HS-5 (cell line): ENCODE measurements at places on chromosomes 5 and 9.

- DNase-seq: no peak
Observed at GRCh38 chr5:96214442-96215197, 218.4 kb downstream of the PCSK1 start.

GRCh38 chr9:132447346-132447745 is 37.3 kb downstream of the CFAP77 start:
- no peak for DNase-seq

DNA sequence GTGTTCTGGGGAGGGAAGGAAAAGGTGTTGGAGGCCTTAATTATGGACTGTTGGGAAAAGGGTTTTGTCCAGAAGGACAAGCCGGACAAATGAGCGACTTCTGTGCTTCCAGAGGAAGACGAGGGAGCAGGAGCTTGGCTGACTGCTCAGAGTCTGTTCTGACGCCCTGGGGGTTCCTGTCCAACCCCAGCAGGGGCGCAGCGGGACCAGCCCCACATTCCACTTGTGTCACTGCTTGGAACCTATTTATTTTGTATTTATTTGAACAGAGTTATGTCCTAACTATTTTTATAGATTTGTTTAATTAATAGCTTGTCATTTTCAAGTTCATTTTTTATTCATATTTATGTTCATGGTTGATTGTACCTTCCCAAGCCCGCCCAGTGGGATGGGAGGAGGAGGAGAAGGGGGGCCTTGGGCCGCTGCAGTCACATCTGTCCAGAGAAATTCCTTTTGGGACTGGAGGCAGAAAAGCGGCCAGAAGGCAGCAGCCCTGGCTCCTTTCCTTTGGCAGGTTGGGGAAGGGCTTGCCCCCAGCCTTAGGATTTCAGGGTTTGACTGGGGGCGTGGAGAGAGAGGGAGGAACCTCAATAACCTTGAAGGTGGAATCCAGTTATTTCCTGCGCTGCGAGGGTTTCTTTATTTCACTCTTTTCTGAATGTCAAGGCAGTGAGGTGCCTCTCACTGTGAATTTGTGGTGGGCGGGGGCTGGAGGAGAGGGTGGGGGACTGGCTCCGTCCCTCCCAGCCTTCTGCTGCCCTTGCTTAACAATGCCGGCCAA is 19.1 kb downstream of the PTGES2 start:
- DNase-seq: no peak

- no peak for DNase-seq
Observed at GRCh38 chr9:101702257-101702656, 36.2 kb downstream of the GRIN3A start.

GRCh38 chr5:4646715-4647375 is 493.3 kb upstream of the ADAMTS16 start:
- DNase-seq: no peak

DNA sequence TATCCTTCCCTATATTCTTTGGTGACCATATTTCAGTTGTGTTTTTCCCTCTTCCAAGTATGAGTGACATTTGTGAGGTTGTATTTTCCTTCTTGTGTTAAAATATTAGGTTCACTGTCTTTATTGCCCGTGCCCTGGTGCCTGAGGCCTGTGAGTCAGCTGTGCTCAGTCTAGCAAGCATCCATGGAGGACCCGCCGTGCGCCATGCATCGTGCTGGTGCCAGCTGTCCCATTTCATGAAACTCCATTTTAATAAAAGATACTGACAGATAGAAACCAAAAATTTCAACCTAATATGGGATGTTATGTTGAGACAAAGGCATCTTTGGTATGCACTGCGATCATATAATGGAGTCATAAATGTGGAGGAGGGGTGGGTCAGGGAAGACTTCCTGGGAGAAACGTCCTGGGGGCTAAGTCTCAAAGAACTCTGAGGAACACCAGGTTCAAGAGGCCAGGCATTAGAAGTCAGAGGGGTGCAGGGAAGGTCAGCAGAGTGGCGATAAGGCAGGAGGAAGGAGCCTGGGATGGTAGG is 34.0 kb upstream of the FGF1 start:
- no peak for DNase-seq

DNA sequence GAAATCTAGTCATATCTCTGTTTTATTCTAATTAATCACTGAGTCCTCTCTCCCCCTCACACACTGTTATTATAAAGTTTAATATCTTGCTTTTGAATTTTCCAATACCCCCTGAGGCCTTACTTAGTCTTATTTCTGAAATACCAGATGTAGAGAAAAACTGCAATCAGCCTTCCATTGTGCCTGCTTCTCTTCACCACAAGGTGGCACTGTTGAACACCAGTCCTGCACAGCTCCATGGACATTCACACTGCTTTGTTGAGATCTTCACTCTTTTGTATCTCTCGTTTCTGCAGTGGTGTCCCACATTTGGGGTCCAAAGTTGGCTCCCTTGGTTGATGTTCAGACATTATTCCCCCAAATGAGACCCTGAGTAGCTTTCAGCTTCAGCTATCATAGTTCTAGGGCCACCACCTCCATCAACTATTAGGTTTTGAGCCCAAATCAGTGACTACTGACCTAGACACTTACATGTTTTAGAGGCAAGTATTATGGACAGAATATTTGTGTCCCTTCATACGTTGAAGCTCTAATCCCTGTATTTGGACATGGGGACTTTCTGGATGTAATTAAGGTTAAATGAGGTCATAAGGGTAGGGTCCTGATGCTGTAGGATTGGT is 24.3 kb downstream of the BOD1 start:
- no peak for DNase-seq

GRCh38 chr9:71857159-71857558 is 53.8 kb downstream of the ABHD17B start:
- no peak for DNase-seq

- no peak for DNase-seq
Observed at GRCh38 chr5:78689540-78690252, 41.1 kb upstream of the LHFPL2 start.

DNA sequence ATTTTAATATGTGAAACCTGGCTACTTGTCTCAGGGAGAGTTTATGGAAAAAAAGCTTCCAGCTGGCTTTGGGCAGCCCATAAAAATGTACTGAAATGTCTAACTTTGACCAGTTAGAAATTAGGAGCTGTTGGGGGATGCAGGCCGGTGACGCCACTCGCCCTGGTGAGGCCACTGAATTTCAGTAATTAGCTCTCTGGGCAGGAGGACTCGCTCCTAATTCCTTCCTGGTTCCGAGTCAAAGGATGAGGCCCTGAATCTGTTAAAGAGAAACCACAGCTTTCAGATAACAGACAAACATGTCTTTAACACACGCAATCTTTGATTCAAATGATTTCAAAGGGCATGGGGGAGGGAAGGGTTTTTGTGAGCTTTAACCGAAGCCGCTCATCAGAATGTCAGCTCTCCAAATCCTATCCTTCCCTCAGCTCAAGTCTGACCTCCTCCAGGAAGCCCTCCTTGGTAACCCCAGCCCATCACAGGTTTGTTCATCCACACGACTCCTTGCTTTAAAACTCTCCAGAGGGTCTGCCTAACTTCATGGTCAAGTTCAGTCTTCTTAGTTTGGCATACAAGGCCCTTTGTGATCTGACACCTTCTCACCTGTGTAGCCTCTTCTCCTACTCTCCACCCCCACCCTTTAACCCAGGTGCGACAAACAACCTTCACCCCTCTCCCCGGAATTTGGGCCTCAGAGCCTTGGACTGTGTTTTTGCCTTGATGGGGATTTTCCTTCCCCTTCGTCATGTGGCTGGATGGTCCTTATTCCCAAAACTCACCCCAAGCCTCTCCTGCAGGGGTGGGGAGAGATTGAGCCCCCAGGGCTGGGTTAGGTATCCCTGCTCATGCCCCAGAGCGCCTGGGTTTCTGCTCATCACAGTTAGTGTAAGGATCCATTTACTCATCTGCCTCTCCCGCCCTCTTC is 13.6 kb upstream of the PHF19 start:
- no peak for DNase-seq

DNA sequence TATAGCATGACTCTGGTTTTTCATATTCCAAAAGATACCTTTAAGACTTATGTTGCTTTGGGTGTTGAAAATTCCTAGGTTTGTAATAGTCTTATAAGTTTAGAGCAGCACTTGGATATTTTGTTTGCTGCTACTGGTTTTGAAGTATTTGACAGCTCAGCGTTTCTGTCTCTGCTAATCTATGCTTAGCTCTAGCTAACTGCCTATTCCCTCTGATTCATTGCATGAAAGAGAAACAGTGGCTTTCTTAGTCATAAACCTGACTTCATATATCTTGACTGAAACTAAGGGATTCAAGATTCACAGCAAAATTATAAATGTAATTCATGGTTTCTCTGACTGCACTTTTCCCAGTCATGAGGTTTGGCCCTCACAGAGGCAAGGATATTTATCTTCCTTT is 35.6 kb upstream of the ANXA1 start:
- DNase-seq: no peak

- DNase-seq: no peak
Observed at GRCh38 chr9:133290751-133291302, 15.8 kb upstream of the ABO start.

- no peak for DNase-seq
Observed at GRCh38 chr5:105806596-105806995, 1864.1 kb downstream of the EFNA5 start.

DNA sequence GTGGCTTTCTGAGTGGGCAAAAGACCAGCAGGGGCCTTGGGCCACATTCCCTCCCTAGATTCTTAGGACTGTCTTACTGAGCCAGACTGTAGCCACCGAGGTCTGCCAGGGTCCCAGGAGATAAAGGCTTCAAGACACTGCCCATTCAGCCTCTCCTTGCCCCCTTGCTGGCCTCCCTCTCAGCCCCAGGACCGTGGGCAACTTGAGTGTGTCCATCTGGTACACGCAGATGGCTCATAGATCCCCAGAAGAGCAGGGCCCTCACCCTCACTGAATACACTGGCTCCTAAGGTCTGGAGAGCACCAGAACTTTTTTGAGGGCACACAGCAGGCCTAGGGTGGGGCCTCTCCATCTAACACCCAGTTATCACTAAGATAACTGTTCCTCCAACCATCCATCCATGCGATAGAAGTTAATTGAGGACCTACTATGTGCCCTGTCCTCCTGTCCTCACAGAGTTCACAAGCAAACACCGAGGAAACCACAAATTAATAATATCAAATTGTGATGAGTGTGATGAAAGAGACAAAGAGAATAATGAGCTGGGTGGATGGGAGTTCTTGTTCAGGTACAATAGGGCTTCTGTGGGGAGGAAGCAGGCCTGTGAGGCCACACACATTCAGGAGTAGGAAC is 4.9 kb upstream of the PDGFRB start:
- no peak for DNase-seq

DNA sequence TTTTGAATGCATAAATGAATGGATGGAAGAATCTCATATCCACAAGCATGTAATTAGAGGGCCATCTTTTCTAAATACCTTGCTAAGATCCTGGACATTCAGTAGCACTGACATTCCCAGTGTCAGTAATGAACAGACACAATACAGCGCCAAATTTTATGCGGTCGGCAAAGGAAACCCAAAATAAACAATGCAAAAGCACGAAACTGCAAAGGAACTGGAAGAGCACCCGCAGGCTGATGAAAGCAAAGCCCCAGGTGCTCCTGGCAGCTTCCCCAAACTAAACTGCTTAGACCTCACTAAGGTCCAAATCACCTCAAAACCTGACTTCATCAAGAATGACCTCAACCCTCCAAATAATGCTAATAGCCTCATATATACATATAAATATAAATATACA is 102.0 kb downstream of the GPR21 start:
- no peak for DNase-seq

DNA sequence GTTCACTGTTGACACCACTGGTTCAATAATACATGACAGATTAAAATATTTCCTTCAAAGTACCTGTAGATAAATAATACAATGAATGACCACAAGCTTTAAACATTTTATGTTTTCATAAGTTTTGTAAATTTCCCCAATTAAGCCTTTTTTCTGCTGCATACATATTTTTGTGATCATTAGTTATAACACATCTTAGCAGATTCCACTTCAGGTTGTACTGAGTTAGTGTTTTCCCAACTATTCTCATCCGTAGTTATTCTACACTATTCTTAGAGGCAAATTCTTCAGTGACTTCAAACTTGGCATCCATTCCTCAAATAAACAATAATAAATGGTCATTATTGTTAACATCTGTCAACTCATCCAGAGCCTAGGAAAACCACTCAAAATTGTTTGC is 100.9 kb downstream of the NRG2 start:
- no peak for DNase-seq

DNA sequence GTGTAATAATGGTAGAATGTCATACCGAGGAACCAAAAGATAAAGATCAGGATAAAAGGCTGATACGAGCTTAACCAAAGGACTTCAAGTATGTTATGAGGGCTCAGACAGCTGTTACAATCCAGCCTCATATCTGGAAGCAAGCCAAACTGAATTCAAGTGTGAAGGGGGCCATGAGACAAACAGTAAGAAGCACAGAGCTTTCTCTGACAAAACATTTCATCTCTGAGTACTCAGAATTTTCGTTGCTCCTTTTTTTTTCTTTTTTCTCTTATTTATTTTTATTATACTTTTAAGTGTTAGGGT is 52.9 kb upstream of the CD180 start:
- no peak for DNase-seq

DNA sequence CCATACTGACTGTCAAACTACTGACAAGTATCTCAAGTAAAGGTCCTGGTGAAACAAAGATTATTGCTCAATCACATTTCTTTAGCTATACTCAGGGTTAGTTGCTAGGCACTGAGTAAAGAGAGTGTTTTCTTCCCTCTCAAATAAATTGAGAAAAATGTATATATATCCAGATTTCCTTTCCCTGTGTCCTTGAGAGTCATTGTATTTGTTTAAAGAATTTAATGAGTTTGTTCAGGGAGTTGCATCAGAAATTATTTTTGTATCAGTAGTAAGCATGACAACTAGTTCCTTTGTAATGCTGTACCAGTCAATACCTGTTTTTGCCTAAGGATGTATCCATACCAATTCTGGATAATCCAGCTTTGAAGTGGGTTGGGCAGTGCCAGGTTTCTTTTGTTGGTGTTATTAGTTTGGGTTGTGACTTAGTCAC is 3.2 kb upstream of the ANKHD1 start:
- no peak for DNase-seq

- no peak for DNase-seq
Observed at GRCh38 chr5:123371575-123372179, 51.5 kb downstream of the CEP120 start.

GRCh38 chr9:130167927-130168326 is 4.3 kb upstream of the NCS1 start:
- DNase-seq: no peak

- DNase-seq: no peak
Observed at GRCh38 chr9:114936581-114936980, 6.2 kb upstream of the TNFSF8 start.

- DNase-seq: no peak
Observed at GRCh38 chr5:131514316-131515283, 120.4 kb downstream of the RAPGEF6 start.

- DNase-seq: no peak
Observed at GRCh38 chr5:135971701-135972100, 16.9 kb upstream of the LECT2 start.

- no peak for DNase-seq
Observed at GRCh38 chr9:88460587-88461332, 72.5 kb downstream of the SPIN1 start.

GRCh38 chr5:8060235-8060952 is 191.4 kb downstream of the MTRR start:
- no peak for DNase-seq
